ENCODE measurements at places on chromosomes 7 and 10.

- H3K27ac ChIP-seq, result no peak overlapping the region
- H3K4me3 ChIP-seq, result peak overlapping the region; percentile 71
- H3K36me3 ChIP-seq, result no peaks in the 10 kb centered on the region
- DNase-seq, result no peak
- H3K4me1 ChIP-seq, result peaks cover 11% of the 10 kb centered on the region
- H3K27me3 ChIP-seq, result peaks cover 46% of the 10 kb centered on the region
Measured at GRCh38 chr7:149741629-149742028, 31.8 kb downstream of the ZNF467 start.

DNA sequence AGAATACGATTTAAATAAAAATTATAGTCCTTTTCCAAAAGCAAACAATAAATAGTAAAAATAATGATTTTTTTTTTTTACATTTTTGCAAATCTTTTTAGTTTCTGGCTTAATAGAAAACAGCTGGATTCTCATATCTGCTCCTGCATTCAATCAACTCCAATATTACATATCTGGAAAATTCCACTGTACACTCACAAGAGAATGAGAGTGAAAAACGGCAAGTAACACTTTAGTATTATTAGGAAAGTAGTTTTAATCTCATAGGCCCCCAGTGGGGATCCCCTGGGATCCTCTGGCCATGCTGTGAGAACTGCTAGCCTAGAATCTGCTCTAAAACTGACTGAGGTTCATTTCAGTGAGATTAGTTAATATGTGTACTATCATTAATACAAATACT is 128.6 kb upstream of the LRRN3 start:
- H3K4me3 ChIP-seq, result no peak overlapping the region
- H3K4me1 ChIP-seq, result peaks cover 4% of the 10 kb centered on the region
- H3K27me3 ChIP-seq, result peaks cover 1% of the 10 kb centered on the region
- peaks cover 3% of the 10 kb centered on the region for H3K36me3 ChIP-seq
- no peak for DNase-seq

GRCh38 chr10:80619036-80619435 is 81.3 kb downstream of the SH2D4B start:
- no peaks in the 10 kb centered on the region for H3K4me1 ChIP-seq
- peaks cover 4% of the 10 kb centered on the region for H3K27me3 ChIP-seq
- DNase-seq, result no peak
- no peak overlapping the region for H3K27ac ChIP-seq

DNA sequence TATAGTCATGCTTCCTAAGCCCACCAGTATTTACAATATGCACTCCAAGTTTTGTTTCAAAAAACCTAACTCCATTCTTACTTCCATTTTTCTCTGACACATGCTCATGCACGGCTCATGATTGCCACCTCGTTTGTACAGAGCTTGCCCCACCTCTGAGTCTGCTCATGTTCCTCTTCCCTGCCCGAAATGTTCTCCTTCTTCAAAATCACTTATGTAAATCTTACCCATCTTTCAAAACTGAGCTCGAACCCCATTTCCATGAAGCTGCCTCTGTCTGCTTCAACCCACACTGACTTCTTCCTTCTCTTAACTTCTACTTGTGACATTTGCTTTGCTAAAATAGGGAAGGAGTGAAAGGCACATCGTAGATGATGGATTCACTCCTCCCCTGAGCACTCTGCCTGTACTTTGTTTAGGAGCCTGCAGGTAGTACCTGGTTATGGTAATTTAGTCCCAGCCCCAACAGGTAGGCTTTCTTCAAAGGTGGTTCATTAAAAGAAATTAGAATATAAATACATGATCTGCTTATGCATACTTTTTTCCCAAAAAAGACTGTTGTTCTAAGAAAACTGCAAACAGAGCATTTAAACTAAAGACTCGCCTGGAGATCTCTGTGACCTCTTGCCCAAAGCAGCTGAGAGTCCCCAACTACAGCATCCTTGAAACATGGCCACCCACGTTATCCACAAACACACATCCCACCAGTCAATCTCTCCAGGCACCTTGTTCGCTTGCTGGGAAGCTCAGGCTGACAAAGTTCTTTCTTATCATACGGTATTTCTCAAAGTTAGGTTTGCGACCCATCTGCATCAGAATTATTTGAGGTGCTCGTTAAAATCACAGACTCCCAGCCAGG is 172.0 kb downstream of the DGKI start:
- H3K36me3 ChIP-seq, result no peaks in the 10 kb centered on the region
- no peak for DNase-seq
- H3K27me3 ChIP-seq, result peaks cover 7% of the 10 kb centered on the region

GRCh38 chr10:29119374-29119773 is 169.5 kb upstream of the LYZL1 start:
- H3K4me3 ChIP-seq, result no peak overlapping the region
- H3K36me3 ChIP-seq, result no peaks in the 10 kb centered on the region
- no peaks in the 10 kb centered on the region for H3K27me3 ChIP-seq
- no peak overlapping the region for H3K27ac ChIP-seq
- no peaks in the 10 kb centered on the region for H3K4me1 ChIP-seq

GRCh38 chr7:79337717-79338116 is 115.8 kb downstream of the MAGI2 start:
- no peak overlapping the region for H3K27ac ChIP-seq
- no peak overlapping the region for H3K4me3 ChIP-seq

DNA sequence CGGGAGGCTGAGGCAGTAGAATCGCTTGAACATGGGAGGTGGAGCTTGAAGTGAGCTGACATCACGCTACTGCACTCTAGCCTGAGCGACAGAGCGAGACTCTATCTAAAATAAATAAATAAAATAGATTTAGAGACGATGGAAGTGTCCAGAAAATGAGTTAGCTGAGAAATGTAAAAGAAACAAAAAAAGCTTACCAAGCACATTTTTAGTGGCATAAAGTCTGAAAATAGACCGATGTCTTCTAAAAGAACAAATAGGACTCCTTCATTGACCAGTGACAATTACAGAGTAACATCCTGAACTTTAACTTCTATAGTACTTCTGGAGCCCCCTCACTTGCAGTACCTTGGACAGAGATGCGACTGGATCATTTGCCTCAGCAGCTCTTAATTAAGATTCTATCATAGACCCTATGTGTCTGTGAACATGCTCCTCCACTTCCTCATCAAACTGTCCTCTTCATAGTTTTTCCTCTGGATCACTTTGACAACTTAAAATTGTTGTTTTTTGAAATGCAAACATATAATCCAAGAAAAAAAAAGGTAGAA is 25.2 kb upstream of the SRPK2 start:
- no peak overlapping the region for H3K27ac ChIP-seq
- H3K27me3 ChIP-seq, result no peaks in the 10 kb centered on the region
- no peaks in the 10 kb centered on the region for H3K36me3 ChIP-seq
- no peak overlapping the region for H3K4me3 ChIP-seq

DNA sequence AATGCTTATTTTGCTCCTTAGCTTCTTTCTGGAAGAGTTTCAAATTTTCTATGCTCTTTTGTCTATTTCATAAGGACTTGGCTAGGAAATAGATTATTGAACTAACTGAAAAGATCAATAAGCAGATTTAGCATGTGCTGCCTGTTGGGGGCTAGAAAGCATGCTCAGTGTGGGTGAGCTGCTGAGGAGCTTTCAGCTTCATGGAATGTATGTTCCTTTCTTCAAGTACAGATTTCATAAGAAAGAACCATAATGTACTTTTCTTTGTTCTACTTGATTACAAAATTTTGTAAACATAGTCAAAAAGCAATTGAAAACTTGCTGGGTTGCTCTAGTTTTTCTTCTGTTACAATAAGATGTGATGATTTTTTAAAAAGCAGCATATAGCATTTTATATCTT is 73.8 kb downstream of the TAF3 start:
- DNase-seq, result no peak
- no peak overlapping the region for H3K4me3 ChIP-seq
- H3K4me1 ChIP-seq, result peaks cover 25% of the 10 kb centered on the region

GRCh38 chr7:25391295-25391861 is 163.1 kb upstream of the NPVF start:
- H3K4me1 ChIP-seq, result no peaks in the 10 kb centered on the region
- H3K27me3 ChIP-seq, result peaks cover 14% of the 10 kb centered on the region
- no peak overlapping the region for H3K27ac ChIP-seq

DNA sequence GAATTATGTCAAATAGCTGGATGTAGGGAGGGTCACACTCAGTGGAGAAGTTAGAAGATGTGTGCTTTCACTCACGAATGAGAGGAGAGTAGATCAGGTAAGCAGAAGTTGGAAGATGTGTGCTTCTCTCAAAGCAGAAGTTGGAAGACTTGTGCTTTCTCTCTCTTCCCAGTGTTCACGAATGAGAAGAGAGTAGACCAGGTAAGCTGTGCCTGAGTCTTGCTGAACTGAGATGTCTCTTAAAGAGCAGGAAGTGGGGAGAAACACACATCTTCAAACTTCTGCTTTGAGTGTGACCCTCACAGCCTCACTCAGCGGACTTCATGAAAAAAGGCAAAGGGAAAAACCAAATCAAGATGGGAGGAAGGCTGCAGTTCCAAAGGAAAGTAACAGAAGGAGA is 7.0 kb upstream of the TMEM243 start:
- no peak overlapping the region for H3K4me3 ChIP-seq
- peaks cover 9% of the 10 kb centered on the region for H3K4me1 ChIP-seq
- no peak overlapping the region for H3K27ac ChIP-seq
- H3K36me3 ChIP-seq, result no peaks in the 10 kb centered on the region
- peaks cover 13% of the 10 kb centered on the region for H3K27me3 ChIP-seq

DNA sequence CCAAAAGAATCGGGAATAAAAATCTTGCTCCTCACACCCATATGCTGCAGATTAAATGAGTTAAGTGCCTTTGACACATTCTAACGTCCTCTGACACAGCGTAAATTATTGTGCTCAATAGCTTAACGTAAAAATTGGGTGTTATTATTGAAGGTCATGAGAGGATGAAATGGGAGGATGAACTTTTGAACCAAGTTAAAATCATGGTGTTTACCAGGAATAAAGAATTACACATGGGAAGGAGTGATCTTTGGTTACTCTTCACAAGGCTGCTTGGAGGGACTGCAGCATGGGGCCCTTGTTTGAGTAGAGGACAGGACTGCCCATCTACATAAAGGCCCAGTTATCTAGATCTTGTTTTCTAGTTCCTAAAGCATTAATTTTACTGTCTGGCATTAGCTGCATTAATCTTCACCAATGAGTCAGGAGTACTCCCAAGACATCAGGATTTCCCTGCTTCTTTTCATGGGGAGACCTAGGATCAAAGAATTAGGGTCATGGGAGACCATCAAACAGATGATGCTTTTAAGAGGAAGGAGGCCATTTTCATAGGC is 84.9 kb upstream of the PRR15 start:
- no peaks in the 10 kb centered on the region for H3K36me3 ChIP-seq
- no peak overlapping the region for H3K27ac ChIP-seq
- H3K27me3 ChIP-seq, result no peaks in the 10 kb centered on the region
- no peak for DNase-seq
- H3K4me1 ChIP-seq, result no peaks in the 10 kb centered on the region
